H9 (cell line): ENCODE measurements at places on chromosomes 11 and 22. TPM values are rescaled to one million over a fixed set of nuclear protein-coding genes. Genes with fewer than 3 reads are reported as not detected.

GRCh38 chr11:110069158-110069737, 23.9 kb upstream of the ZC3H12C start:
- H3K4me3 ChIP-seq = no peak overlapping the region
- H3K27ac ChIP-seq = no peak overlapping the region
- no peaks in the 10 kb centered on the region for H3K36me3 ChIP-seq
- H3K27me3 ChIP-seq = no peaks in the 10 kb centered on the region

DNA sequence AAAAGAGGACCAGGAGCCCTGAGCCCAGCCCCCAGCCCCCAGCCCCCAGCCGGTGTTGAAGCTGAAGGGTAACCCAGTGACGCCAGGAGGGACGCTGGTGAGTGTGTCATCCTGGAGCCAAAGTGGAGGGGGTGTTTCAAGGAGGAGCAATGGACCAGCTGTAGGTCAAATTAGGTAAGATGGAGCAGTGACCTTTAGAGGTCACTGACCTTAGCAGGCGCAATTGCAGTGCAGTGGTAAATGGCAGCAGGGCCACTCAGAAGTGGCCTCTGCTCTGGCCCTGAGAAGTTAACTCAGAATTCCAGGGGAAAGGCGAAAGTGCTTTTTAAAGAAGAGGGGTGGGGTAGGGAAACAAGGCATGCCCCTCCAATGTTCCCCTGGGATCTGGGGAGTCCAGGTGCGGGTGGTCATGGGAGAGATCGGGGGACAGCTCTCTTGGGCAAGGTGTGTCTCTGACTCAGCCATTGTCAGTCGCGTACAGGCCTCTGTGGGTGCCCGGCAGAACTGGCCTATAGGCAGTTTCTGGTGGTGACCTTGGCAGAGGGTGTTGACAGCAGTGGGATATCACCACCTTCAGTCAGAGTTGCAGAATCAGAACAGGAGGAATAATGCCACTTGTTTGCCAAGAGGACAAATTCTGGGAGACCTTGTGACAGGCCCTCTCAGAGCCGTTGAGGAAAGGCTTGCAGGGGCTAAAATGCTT, 50.3 kb upstream of the TIMP3 start:
- no peak for DNase-seq
- no peaks in the 10 kb centered on the region for H3K27me3 ChIP-seq
- no peaks in the 10 kb centered on the region for H3K4me1 ChIP-seq
- no peak overlapping the region for H3K27ac ChIP-seq

GRCh38 chr11:126585774-126586491, 230.4 kb downstream of the ST3GAL4 start:
- H3K36me3 ChIP-seq = no peaks in the 10 kb centered on the region
- peak overlapping the region; percentile 55 for H3K27ac ChIP-seq
- DNase-seq = peak; percentile 81

DNA sequence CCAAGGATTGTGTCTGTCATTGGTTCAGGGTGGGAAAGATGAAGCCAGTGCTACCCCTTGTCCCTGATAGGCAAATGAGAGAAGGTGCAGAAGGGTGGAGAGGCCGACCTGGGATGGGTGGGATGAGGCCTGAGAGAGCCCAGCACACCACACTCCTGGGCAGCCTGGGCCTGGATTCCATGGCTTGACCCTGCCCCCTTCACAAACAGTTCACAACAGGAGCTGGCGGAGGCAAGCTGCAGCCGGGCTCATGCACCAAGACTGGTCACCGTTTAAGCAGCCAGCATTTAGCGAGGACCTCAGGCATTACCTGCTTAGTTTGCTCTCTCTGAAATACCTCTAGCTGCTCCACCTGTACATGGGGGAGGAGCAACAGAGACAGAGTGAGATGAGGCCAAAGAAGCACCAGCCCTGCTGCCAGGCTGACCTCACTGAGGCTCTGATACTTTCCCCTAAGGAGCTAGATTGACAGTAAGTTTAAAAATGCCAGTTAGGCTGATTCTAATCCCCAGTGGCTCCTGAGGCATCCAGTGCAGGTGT, 13.5 kb downstream of the IL18BP start:
- H3K36me3 ChIP-seq = peaks cover 51% of the 10 kb centered on the region
- H3K27me3 ChIP-seq = no peaks in the 10 kb centered on the region
- no peak for DNase-seq
- H3K4me1 ChIP-seq = no peaks in the 10 kb centered on the region
- no peak overlapping the region for H3K4me3 ChIP-seq

DNA sequence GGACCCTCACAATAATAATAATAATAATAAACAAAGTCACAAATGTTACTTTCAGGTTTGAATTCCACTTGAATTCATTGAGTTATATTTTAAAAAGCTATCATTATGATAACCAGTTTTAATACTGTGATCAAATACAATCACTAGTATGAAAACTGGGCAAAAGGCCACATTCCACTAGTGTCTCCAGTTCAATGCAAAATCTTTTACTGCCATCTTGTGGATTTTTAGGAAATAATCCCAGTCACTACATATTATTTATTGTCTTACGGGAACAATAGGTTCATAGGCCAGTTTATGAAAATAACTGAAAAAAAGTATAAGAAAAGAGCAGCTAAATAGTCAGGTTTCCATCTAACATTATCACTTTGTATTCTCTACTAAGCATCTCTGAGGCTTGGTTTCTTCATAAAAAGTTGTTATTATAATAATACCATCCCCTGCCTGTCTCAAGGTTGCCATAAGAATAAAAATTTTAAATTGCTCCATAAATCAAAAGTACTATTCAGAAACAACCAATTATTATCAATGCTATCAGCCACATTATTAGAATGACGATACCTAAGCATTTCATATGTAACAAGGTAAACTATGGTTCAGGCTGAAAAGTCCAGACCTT, 533.9 kb upstream of the CCDC90B start:
- H3K4me1 ChIP-seq = no peaks in the 10 kb centered on the region
- no peaks in the 10 kb centered on the region for H3K36me3 ChIP-seq
- H3K27me3 ChIP-seq = no peaks in the 10 kb centered on the region

GRCh38 chr11:25901415-25901814, 430.5 kb upstream of the ANO3 start:
- H3K4me3 ChIP-seq = no peak overlapping the region
- H3K27me3 ChIP-seq = no peaks in the 10 kb centered on the region
- H3K36me3 ChIP-seq = no peaks in the 10 kb centered on the region
- DNase-seq = no peak
- no peak overlapping the region for H3K27ac ChIP-seq

- no peaks in the 10 kb centered on the region for H3K4me1 ChIP-seq
- no peak overlapping the region for H3K4me3 ChIP-seq
Measured at GRCh38 chr11:44658506-44658850, 68.3 kb upstream of the TSPAN18 start.

GRCh38 chr11:2138068-2138430, 1.1 kb downstream of the IGF2 start:
- peaks cover 48% of the 10 kb centered on the region for H3K27me3 ChIP-seq
- no peaks in the 10 kb centered on the region for H3K4me1 ChIP-seq
- H3K36me3 ChIP-seq = no peaks in the 10 kb centered on the region
- no peak for DNase-seq
- H3K4me3 ChIP-seq = peak overlapping the region; percentile 76; the same call in 2 of the 3 replicates

- H3K27ac ChIP-seq = no peak overlapping the region
- no peaks in the 10 kb centered on the region for H3K27me3 ChIP-seq
- DNase-seq = no peak
- H3K4me3 ChIP-seq = no peak overlapping the region
- H3K4me1 ChIP-seq = peaks cover 4% of the 10 kb centered on the region; the same call in 1 of the 2 replicates
Measured at GRCh38 chr11:133118563-133119268, 413.6 kb downstream of the OPCML start.

- H3K4me3 ChIP-seq = no peak overlapping the region
- H3K36me3 ChIP-seq = peaks cover 2% of the 10 kb centered on the region
- peak; percentile 84 for DNase-seq
- H3K27me3 ChIP-seq = no peaks in the 10 kb centered on the region
Measured at GRCh38 chr22:25362215-25362882, 142.9 kb downstream of the CRYBB2 start.

OR51T1 gene
- not detected in 2 replicates for total RNA-seq

OR51B4 gene
- not detected in 2 replicates for total RNA-seq

CNGA4 gene
- total RNA-seq = 0.11 and 0.20 TPM in 2 replicates

CD6 gene
- total RNA-seq = not detected in 2 replicates

OR2D2 gene
- total RNA-seq = 0.26 and 0.79 TPM in 2 replicates

MS4A12 gene
- not detected in 2 replicates for total RNA-seq

CCDC81 gene
- total RNA-seq = 0.20 and 0.52 TPM in 2 replicates

FBXO3 gene
- 18.9 and 20.2 TPM in 2 replicates for total RNA-seq
